ENCODE measurements at places on chromosomes 5 and 9. TPM values are rescaled to one million over a fixed set of nuclear protein-coding genes. Genes with fewer than 3 reads are reported as not detected.

RORB gene
- 0.01 TPM for total RNA-seq

CCT5 gene
- total RNA-seq, result 758 TPM

NXNL2 gene
- total RNA-seq, result 0.70 TPM

HSD17B3 gene
- total RNA-seq, result not detected

MELK gene
- 68.7 TPM for total RNA-seq

C5orf22 gene
- 11.8 TPM for total RNA-seq

ABITRAM gene
- total RNA-seq, result 20.0 TPM

All from A549 treated with AZD2906 at 1 μM for 4 hours (cell line).